CD4-positive, alpha-beta T cell treated with Interleukin-6 at 100 ng/mL for 8 hours (primary cell): ENCODE measurements at places on chromosomes 1 and 21.

DNA sequence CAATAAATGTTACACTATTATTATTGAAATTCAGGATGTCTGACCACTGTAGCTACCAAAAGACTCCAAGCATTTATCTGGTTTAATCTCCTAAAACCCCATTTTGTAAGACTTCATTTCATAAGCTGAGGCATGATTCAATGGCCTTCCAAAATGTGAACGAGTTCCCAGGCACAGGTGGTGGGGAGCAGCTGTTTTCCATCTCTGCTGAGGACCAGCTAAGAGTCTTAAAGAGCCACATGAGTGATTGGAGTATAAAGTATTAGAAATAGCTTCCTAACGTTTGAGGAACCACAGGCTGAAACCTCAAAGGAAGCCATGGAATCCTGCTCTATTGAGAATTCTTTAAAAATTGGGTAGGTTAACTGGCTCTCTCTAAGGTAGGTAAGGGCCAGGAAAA lies 44.9 kb downstream of the SEC16B start:
- DNase-seq, result no peak

DNA sequence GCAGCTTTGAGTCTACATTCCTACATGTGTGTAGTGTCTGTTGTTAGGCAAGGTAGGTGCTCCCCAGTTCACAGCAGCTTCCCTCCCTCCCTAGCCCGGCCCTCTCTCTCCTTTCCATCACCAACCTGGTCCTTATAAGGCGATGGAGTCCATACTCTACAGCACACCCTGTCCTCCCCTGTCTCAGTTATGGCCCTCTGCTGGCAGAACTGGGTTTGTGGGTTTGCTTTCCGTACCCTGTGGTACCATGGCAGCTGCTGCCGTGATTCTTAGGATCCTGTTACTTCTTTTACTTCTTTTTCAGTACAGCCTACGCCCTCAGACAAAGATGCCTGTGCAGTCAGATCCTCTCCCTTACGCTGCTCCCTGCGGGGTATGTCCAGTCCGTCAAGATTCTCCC lies 31.7 kb downstream of the AK5 start:
- peak; percentile 30 for DNase-seq

- DNase-seq, result no peak
Measured at GRCh38 chr1:98277118-98277517, 356.3 kb upstream of the DPYD start.

DNA sequence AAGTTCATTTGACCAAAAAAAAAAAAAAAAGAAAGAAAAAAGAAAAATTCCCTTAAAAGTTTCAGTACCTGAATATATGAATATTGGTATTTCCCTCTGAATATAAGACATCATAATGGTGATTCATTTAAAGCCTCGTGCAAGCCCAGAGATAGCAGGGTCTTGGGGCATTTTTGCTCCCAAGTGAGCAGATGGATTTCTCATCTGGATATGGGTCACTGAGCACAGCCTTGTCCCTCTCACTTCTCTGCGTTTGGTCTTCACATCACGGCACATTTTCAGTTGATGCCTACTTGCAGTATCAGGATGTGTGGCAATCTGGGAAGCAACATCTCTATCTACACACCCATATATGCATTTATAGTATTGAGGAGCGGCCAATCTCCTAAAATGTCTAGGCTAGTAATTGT lies 12.7 kb downstream of the CD58 start:
- no peak for DNase-seq

DNA sequence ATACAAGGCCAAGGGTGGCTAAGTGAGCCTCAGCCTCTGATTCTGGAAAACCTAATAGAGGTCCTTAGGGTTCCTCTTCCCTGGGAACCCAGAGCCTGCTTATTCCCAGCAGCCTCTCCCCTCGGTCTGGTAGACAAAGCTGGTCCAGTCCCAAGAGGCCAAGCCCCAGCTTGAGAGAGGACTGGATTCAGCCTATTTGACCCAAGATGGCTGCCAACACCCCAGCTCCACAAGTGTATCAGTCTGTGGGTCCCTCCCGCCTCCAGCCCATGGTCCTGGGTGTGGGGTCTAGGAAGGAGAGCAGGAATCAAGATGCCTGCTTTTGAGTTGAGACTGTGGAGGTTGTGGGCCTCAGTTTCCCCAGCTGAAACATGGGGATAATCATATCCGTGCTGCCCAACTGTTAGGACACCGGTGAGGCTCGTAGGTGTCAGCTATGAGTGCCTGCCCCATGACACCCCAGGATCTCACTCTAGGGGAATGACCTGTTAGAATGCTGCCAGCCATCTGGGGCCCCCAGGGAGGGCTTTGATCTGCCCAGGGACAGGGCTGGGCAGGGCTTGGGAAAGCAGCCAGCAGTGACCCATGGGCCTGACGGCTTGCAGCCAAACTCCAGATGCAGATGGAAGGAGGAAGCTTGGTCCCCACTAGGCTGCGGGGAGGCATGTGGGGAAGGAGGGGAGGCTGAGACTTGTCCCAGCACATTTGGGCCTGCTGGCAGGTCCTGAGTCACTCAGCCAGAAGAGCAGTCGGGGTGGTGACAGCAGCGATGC lies 45.4 kb downstream of the NUAK2 start:
- DNase-seq, result no peak

- DNase-seq, result no peak
Measured at GRCh38 chr21:46214478-46215340, 13.9 kb downstream of the LSS start.

GRCh38 chr21:26461500-26461899 lies 111.6 kb downstream of the CYYR1 start:
- DNase-seq, result no peak

DNA sequence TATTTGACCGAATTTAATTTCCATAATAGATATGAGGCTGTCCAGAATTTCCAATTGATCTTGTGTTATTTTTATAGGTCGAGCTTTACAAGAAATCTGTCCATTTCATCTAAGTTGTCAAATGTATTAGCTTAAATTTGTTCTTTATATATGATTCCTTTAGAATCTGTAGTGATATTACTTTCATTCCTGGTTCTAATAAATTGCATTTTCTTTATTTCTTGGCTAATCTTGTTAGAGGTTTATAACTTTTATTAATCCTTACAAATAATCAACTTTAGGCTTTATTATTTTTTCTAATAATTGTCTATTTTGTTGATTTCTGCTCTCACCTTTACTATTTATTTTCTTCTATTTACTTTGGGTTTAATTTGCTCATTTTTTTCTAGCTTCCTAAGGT lies 14.0 kb downstream of the IFT25 start:
- DNase-seq, result no peak

- no peak for DNase-seq
Measured at GRCh38 chr1:33709783-33710718, 153.8 kb upstream of the HMGB4 start.
